ENCODE measurements at places on chromosomes 7 and 10.

- no peak for DNase-seq
These were observed 69.4 kb downstream of the ARMH3 start for GRCh38 chr10:101986624-101986971.

DNA sequence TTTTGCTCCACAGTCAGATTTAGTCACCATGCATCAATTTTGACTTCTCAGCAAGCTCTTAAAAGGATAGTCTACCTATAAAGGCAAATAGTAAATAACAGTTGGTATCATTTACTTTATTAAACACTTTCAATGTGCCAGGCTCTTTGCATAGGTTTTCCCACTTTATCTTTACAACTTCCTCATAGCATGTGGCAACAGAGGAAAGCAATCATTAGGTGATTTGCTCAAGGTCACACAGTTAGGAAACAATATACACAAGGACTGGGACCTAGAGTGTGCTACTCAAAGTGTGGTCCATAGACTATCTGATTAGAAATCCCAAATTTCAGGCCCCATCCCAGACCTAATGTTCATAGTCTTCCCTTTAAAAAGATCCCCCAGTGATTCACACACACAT, 212.3 kb downstream of the MTERF1 start:
- DNase-seq: no peak

DNA sequence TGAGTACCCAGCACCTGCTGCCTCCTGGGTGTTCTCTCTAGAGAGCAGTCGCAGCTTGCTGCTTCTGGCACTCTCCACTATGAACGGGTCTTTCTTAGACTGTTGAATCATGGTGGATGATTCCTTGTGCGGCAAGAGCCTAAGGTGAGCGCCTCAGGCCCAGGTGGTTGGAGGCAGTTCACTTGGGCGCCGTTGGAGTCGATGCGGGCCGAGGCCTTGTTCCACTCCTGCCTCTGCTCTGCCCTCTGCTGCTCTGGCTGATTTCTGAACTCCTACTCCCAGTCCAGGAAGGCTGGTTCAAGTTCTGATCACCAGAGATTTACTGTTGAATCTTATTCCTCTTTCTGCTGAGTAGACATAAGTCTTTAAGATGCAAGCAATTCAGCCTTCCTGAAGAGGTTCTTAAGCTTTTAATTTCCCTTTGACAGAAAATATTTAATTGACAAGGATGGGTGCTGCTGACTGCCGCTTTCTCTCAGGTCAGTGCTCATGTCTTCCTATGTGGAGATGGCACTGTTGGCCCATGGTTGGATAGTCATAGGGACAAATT, 10.4 kb downstream of the YKT6 start:
- no peak for DNase-seq

- DNase-seq: no peak
These were observed 4.1 kb upstream of the LIPN start for GRCh38 chr10:88755753-88756152.

DNA sequence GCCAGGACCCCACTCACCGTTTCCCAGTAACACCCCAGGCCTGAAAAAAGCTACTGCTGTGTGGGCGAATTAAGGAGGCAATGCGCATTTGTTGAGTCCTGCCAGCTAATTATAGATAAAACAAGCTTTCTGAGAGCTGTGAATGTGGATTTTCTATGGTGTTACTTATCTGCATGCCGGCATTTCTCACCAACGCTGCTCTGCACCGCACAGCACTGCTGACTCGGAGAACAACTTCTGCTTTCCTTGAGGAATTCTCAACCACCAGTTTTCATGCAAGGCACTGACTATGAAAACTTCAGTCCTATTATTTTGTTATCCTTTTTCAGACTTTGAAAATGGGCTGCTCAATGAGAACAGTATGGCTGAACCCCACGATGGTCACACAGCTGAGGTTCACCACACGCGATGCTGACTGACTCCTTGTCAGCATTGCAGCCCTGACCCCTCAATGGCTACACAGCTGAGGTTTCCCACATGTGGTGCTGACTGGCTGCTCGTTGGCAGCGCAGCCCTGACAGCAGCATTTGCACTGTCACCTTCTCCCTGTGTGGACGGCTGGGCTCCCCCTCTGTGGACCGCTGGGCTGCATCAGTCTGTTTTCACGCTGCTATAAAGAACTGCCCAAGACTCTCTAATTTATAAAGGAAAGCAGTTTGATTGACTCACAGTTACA, 190.6 kb downstream of the DIP2C start:
- no peak for DNase-seq

- no peak for DNase-seq
These were observed 62.6 kb downstream of the LOXL4 start for GRCh38 chr10:98205351-98205750.

DNA sequence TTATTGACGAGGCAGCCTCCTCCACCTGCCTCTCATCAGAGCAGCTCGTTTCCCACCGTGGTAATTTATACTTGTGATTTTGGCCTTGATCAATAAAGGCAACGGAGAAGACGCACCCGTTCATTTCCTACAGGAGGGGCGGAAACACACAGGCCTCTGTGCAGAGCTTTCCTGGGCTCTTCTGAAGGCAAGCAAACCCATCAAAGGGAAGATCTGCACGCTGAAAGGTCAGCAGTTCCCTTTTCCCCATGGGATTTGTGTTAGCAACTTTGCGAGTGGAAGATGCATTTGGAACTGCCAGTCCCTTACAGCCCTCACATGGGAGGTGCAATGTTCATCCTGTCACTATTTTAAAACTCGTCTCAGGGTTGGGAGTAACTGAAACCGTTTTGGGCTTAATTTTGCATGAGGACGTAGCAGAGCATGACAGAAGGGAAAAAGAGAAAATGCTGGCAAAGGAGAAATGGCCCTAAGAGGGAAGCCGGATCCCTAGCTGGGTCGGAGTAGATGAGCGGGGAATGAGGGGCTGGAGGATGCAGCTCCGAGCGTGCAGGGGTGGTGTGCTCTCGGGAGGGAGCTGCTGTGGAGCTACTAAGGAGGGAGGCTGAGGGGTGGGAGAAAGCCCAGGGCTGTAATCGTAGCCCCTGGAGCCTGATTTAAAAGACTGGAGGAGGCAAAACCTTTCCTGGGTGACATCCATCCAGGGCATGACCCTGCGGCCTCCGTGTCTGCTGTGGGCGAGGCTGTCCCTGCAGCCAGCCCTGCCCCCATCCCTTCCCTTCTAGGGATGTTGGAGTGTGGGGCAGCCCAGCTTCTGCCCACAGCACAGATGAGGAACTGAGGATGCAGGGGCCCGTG, 111.1 kb upstream of the FAM20C start:
- no peak for DNase-seq

- DNase-seq: no peak
These were observed 108.1 kb downstream of the GNAT3 start for GRCh38 chr7:80403686-80404241.

DNA sequence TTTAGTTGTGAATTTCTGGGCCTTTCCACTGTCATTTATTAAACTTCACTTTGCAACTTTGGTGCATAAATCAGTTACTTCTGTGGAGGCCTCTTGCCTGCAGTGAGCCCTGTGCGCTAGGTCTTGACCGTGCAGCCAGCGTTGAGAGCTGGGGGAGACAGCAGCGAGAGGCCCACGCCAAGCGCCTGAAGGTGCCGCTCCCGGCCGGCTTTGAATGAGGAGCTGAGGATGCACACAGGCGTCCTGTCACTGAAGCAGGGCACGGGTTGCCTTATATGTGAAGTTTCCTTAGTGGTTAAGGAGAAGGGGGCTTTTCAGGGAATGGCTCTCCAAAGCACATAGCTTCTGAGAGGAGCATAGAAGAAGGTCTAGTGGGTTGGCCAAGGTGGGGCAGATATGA, 70.9 kb upstream of the CCNY start:
- no peak for DNase-seq

DNA sequence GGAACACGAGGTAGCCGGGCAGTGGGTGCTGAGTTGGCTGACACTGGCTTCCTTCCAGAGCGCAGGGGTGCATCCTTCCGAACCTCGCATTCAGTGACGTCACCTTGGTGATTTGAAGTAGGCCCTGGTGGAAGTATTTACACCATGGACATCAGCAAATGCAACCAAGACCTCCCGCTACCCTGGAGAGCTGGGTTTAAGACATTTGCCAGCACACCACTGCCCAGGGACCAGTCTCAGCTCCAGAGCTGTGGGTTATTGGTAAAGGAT, 106.4 kb upstream of the GPR26 start:
- no peak for DNase-seq

DNA sequence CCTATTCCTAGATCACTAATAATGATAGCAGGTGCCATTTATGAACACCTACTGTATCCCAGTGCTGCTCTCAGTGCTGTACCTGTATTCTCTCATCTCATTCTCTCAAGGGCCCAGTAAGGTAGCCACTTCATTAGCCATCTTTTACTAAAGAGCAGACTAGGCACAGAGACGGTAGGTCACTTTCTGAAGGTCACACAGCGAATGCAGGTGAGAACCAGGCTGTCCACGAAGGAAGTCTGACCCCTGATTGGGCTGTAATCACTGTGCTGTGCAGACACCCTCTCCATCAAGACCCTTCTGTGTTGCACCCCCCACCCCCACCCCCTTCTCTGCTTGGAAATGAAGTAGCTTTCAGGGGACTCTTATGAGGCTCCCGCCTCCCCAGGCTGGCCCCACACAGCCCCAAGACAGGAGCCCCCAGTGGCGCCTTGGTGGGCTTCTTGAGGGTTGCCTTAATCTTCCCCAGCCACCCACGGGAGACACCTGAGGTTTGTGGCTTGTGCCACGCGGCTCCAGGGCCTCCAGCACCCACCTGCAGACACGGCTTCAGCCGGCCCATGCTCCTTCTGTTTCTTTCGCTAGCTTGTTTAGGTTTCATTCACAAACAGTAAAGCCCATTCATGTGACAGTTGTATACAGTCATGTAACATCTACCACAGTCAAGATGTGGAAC, 81.7 kb upstream of the FAM20C start:
- no peak for DNase-seq

GRCh38 chr10:101234333-101234732, 5.1 kb upstream of the LBX1 start:
- DNase-seq: no peak

DNA sequence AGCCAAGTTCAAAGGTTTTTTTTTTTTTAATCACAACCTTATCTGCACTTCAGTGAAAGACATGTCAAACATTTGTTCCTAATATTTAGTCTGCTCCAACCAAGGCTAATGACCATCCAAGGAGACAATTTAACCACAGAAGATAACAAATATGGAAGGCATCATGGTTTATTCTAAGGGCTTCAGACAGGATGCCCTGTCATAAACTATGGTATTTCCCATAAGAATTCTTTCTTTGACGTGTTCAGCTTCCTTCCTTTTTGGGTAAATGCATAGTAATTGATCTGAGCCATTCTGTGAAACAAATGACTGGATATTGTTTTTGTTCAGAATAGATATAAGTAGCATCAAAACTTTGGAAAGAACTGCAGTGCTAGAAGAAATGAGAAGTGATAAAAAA, 326.5 kb upstream of the AOAH start:
- DNase-seq: no peak

DNA sequence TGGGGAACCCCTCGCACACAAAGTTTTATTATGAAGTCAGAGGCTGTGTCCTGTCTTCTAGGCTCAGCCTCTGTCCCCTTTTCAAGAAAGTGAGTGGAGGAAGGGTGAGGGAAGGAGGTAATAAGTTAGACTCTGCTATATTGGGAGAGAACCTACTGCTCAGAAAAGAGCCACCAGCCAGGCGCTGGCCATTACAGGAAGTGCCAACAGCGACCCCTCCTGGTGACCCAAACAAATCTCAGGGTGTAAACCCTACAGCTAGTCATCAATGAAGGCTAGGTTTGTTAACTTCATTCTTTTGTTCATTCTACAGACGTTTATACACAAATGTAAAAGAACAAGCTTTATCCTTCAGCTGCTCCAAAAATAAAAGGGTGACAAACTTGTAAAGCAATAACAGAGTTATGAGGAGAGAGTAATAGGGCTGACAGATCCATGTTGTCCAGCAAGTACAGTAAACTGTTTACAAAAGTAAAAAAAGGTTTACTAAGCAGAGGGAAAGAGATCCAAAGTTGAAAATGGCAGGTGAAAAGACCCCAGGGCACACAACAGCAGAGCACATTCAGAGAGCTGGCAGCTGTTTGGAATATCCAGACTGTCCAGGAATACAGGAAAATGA, 82.7 kb downstream of the FAM204A start:
- no peak for DNase-seq

GRCh38 chr7:138346975-138347374, 113.1 kb upstream of the TRIM24 start:
- no peak for DNase-seq

DNA sequence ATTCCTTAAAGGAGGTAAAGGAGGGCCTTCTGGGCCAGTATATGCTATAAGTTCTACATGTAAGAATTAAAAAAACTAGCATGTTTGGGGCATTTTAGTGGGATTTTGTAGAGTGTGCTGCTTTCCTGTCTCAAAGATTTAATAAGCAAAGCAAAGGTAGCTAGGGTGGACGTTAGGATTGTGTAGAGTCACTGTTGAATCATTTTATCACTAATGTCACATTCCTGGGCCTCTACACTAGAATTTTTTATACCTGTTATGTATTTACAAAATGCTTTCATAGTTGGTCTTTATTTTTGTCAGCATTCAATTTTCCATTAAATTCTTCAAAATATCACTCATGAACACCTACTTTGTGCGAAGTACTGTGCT, 139.4 kb upstream of the PHYHIPL start:
- no peak for DNase-seq

DNA sequence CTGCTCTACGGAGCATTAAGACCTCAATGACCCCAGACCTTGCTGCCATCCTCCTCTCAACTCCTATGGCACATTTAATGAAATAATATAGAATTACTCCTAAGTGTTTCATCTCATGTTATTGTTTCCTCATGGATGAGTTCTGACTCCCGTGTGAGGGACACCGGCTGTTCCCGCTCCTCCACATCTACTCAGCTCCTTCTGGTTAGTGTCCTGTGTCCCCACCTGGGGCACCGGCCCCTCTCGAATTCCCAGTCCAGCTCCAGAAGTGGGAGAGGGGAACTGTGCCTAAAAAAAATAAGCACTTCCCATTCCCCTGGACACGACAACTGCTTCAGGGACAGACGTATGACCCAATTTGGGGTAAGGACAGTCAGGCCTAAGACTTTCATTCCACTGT, 58.3 kb downstream of the PIP4K2A start:
- DNase-seq: peak; percentile 65

- no peak for DNase-seq
These were observed 123.3 kb upstream of the LAMB4 start for GRCh38 chr7:108253275-108254044.

- no peak for DNase-seq
These were observed 6.3 kb upstream of the CFAP70 start for GRCh38 chr10:73364964-73365363.

- DNase-seq: no peak
These were observed 208.8 kb downstream of the SEMA3A start for GRCh38 chr7:83985821-83986220.

GRCh38 chr7:133054162-133054840, 27.6 kb downstream of the CHCHD3 start:
- no peak for DNase-seq

All from renal pelvis (tissue), 12 donors.